ENCODE measurements at places on chromosomes 13 and 19.
A peak's percentile ranks its signal among the peaks of the same experiment; 100 is the strongest.

- no peak for DNase-seq
Measured at GRCh38 chr13:51816604-51817249, 12.8 kb upstream of the DHRS12 start.

GRCh38 chr19:40594657-40595091 lies 6.5 kb upstream of the LTBP4 start:
- DNase-seq = no peak

- DNase-seq = no peak
Measured at GRCh38 chr19:3610745-3611717, 4.4 kb upstream of the TBXA2R start.

DNA sequence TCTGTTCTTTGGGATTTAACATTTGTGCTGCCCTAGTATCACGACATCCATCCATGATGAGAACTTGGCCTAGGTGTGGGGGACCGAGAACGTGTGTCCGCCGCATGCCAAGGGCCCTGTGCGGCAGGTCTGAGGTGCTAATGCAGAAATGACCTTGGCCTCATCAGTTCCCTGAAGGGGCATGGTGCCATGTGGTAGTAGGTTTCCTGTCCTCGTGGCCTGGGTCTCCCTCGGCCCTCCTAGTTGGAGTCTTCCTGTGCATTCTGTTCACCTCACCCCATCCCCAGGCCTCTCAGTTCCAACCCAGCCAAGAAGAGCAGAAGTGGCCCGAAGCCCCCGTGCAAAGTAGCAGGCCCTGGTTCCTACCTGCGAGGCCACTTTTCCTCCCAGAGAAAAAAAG lies 59.8 kb downstream of the GGACT start:
- DNase-seq = no peak

DNA sequence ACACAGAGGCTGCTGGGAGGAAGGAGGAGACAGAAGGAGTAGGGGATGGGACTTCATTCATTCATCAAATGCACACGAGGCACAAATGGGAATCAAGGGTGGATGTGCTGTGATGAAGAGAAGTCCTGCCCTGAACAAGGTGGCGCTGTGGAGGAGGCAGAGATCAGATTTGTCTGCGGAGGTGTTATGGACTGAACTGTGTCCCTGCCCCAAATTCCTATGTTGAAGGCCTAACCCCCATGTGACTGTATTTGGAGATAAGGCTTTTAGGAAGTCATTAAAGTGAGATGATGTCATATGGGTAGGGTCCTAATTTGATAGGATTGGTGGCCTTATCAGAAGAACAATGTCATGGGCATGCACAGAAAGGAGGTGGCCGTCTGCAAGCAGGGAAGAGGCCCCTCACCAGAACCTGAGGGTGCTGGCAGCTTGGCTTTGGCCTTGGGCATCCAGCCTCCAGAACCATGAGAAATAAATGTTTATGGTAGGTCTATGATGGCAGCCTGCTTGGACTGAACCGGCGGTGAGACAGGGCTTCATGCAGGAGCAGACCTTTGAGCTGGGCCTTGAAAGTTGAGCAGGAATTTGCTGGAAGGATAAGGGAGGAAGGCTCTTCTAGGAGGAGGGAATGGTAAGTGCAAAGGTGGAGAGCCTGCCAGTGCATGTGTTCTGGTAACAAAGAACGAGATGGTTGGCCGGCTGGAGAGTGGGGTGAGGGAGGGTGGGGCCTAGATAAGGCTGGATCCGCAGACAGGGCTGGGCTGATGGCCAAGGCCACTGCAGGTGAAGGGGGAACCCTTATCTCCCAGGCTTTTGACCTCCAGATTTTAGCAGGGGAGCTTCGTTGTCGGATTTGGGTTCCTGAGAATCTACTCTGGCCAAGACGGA lies 2.7 kb upstream of the CEBPA start:
- no peak for DNase-seq

DNA sequence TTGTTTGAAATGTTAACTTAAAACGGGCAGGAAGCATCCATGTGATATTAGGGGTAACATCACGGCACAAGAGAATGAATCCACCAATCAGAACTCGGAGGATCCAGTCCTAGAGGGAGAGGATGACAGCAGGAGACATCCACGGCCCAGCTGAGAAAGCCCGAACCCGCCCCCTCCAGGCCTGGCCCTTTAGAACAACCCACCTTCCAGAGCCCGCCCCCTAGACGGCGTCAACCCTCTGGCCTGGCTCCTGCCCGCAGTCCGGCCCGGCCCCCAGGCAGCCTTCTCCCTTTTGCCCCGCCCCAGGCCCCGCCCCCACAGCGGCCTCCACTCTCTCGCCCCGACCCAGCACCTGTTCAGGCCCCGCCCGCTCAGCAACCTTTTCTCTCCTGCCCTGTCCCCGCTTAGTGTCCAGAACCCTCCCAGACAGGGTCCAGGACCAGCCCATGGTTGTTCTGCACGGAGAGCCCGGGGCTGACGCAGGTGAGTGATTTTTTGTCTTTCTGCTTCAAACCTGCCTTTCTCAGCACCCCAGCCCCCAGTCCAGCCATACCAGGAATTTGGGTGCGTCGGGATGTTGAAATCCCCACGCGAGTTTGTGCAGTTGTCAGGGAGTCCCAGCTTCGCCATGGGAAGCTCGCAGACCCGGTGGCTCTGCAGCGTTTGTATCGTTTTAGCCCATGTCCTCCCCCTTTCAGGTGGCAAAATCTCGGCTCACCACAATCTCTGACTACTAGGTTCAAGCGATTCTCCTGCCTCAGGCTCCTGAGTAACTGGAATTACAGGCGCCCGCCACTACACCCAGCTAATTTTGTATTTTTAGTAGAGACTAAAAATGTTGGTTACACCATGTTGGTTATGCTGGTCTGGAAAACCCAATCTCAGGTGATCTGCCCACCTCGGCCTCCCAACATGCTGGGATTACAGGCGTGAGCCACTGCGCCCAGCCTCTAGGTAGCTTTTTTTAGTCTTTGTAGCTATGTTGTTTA lies 16.1 kb downstream of the ZNF816 start:
- no peak for DNase-seq

- no peak for DNase-seq
Measured at GRCh38 chr13:21683034-21683733, 12.3 kb downstream of the FGF9 start.

GRCh38 chr19:54532528-54532927 lies 29.9 kb downstream of the LAIR2 start:
- DNase-seq = no peak

DNA sequence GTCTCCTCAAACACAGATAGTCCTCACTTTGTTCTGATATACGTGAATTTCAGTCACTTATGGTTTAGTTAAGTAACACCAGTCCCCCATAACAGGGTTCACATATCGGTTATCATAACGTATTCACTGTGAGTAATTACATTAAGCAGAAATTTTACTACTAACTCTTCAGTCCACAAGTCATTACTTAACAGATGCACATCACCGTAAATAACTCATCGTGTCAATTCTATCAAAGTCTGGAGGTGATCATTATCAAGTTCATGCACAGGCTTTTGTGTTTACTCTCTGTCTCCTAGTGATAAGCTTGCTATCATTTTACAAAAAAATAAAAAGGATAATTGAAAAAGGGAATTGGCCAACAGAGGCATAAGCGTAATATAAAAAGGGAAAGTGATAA lies 287.4 kb upstream of the ATXN8OS start:
- DNase-seq = no peak

DNA sequence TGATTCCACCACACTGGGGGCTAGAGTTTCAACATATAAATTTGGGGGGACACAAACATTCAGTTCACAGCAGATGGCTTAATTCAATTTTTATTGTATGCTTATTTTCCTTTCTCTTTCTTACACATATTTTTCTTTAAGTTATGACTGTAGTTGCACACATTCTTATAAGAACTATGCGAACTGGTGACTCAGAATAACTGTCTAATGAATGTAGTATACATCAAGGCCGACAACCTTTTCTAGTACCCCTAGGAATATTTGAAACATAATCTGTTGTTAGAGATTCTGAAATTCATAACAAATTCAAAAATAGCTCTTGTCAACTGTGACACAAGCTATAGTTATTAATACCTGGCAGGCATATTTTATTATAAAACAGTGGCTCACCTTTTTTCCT lies 695.6 kb downstream of the PCDH9 start:
- DNase-seq = no peak

DNA sequence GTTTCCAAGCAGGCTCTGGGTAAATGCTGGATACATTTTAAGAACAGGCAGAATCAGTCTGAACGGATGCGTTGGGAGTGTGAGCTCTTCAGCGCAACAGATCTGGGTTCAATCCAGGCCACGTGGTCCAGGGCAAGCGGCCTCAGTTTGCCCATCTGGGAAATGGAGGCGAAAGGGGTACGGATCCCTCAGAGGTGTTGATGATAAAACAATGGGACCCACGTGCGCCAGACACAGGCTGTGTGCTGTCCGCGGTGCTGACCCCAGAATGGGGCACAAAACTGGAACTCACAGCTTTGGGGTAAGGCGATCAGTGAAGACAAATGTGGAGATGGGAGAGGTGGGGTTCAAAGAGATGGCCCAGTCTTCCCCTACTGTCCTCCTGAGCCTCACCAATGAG lies 13.1 kb upstream of the PDE4C start:
- DNase-seq = no peak

DNA sequence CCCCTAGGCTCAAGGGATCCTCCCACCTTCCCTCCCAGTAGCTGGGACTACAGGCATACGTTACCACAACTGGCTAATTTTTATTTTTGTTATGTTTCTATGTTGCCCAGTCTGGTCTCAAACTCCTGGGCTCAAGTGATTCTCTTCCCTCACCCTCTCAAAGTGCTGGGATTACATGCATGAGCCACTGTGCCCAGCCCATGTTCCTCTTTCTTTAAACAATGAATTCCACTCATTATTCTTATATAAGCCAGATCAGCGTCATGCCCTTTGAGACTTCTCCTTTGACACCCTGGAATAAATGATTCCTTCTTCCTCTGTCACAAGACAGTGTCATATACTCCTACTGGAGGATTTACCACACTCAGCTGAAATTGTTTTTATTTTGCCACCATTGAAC lies 519.9 kb upstream of the SPRY2 start:
- DNase-seq = no peak

GRCh38 chr19:28542394-28543243 lies 670.3 kb downstream of the UQCRFS1 start:
- DNase-seq = peak; percentile 92

DNA sequence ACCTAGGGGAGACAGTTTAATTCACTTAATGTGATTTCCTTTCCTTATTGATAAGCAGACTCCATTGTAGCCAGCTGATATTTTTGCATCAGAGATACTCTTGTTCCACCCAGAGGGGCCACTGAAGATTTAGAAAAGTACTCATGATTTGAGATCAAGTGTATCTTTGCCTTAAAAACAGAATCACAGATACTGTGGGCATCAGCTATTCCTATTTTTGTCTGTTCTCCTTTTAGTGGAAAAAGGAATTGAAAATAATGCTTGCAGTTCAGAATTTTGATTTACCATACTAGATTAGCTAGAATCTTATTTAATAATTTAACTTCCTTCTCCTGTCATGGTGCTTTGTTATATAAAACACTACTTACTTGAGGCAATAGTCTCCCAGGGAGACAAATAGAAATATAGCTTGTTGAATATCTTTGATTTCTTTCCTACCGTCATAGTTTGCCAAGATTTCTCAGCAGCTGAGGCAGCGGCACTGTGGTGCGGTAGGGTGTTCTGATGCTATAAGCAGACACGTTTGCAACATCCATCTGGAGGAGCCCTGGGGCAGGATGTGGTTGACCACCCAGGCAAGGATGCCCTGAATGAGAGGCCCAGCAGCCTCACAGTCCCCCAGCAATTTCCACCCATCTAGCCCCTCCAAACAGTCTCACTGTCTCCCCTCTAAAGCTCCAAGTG lies 47.0 kb upstream of the RAP2A start:
- no peak for DNase-seq

GRCh38 chr13:71685072-71685471 lies 181.9 kb downstream of the DACH1 start:
- DNase-seq = no peak

- DNase-seq = no peak
Measured at GRCh38 chr13:63403733-63404132, 1988.1 kb upstream of the PCDH20 start.

- no peak for DNase-seq
Measured at GRCh38 chr19:13031917-13032623, 36.8 kb downstream of the NFIX start.

DNA sequence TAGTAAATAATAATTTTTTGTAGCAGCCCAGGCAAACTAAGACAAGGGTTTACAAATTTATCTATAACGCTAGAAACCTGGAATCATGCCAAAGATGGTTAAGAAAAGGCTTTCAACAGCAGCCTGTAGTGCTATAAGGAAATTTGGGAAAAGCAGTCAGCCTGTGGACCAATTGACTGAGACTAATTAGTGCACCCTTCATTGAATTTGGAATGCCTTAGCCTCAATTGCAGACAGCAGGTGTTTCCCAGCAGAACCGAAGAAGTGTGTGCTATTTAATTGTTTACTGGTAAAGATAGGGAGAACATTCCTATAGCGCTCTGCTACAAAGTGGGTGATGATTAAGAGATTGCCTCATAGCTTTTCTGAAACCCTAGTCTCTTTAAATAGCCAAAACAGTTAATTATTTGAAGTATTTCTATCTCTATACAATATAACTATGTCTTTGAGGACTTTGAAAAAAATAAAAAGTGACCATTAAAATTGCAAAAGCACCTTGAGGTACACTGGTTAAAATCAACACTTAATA lies 1884.3 kb upstream of the PCDH20 start:
- DNase-seq = no peak

GRCh38 chr19:4399812-4400134 lies 574 bp downstream of the SH3GL1 start:
- DNase-seq = peak; percentile 59

GRCh38 chr19:41456342-41456918 lies 13.5 kb downstream of the ERICH4 start:
- no peak for DNase-seq

- DNase-seq = no peak
Measured at GRCh38 chr19:22622020-22622419, 12.1 kb upstream of the ZNF492 start.

- DNase-seq = no peak
Measured at GRCh38 chr13:111668451-111668850, 348.0 kb downstream of the TEX29 start.

GRCh38 chr13:99316657-99317256 lies 9.6 kb upstream of the GPR183 start:
- no peak for DNase-seq

DNA sequence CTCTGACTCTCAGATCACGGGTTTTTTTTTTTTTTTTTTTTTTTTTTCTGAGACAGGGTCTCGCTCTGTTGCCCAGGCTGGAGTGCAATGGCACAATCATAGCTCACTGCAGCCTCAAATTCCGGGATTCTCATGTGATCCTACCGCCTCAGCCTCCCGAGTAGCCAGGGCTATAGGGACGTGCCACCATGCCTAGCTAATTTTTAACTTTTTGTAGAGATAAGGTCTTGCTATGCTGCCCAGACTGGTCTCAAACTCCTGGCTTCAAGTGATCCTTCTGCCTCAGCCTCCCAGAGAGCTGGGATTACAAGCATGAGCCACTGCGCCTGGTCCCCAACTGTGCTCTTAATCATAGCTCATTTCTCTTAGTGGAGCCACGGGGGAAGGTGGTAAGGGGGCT lies 4.6 kb upstream of the GRAMD1A start:
- DNase-seq = no peak

GRCh38 chr19:30169196-30169900 lies 202.8 kb upstream of the ZNF536 start:
- no peak for DNase-seq
